SK-N-SH (cell line): ENCODE measurements at places on chromosomes 7 and 10. TPM values are rescaled to one million over a fixed set of nuclear protein-coding genes. Genes with fewer than 3 reads are reported as not detected.

DNA sequence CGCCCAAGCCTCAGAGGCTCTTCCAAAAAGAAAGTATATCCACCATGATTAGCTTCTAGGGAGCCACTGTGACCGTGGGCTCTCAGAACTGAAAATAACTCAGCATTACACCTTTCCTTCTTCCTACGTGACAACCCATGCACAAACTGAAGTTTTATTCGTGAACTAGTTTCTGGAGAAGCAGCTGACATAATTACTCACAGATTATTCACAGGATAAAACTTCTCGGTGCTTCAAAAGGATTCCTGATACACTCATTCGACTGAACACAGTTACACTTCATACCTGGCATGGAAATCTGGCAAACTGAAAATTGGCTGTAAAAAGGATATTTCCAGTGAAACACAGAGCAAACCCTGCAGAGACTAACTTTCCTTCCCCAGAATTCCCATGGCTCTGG, 139.2 kb upstream of the PTER start:
- H3K4me1 ChIP-seq, result no peaks in the 10 kb centered on the region
- no peaks in the 10 kb centered on the region for H3K27me3 ChIP-seq
- no peaks in the 10 kb centered on the region for H3K36me3 ChIP-seq
- no peak overlapping the region for H3K27ac ChIP-seq

DNA sequence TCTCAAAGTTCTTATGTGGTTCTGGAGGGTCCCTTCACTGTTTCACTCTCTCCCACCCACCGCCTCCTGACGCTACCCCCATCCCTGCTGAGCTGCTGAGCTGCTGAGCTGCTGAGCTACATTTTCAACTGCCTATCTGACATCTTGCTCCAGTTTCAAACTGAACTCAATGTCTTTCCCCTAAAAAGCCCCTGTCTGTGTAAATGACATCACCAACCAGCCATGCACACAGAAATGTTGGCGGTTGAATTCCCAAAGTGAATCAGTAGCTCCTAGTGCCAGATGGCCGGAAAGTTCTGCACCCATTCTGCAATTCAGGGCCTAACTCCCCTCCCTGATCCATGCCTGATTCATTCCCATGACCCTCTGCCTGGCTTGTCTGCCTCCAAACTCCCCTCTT, 71.2 kb downstream of the WNT2 start:
- no peaks in the 10 kb centered on the region for H3K4me1 ChIP-seq
- H3K27me3 ChIP-seq, result no peaks in the 10 kb centered on the region
- no peaks in the 10 kb centered on the region for H3K36me3 ChIP-seq
- H3K4me3 ChIP-seq, result no peak overlapping the region
- DNase-seq, result no peak

The CHST3 gene
- polyA plus RNA-seq, result 6.0 and 6.1 TPM in 2 replicates

The VWA2 gene
- not detected in 2 replicates for polyA plus RNA-seq

The TAF6 gene
- polyA plus RNA-seq, result 31.7 and 70.5 TPM in 2 replicates
